Thyroid gland (tissue), 4 donors: ENCODE measurements at places on chromosomes 12 and 14. TPM values are rescaled to one million over a fixed set of nuclear protein-coding genes. Genes with fewer than 3 reads are reported as not detected.

GRCh38 chr14:99733540-99734405 lies 49.7 kb downstream of the CYP46A1 start:
- H3K27me3 ChIP-seq, result no peaks in the 10 kb centered on the region
- H3K4me1 ChIP-seq, result peaks cover 14% of the 10 kb centered on the region
- H3K4me3 ChIP-seq, result no peak overlapping the region

SPX gene
- total RNA-seq, result 48.2 TPM

EXD2 gene
- 23.3 TPM for total RNA-seq

- H3K27ac ChIP-seq, result peak overlapping the region; percentile 42
- peak; percentile 65 for DNase-seq
- H3K4me1 ChIP-seq, result peaks cover 8% of the 10 kb centered on the region
These were observed 520 bp downstream of the CSRP2 start for GRCh38 chr12:76878099-76878898.

SLC39A5 gene
- total RNA-seq, result not detected

- no peak overlapping the region for H3K4me3 ChIP-seq
- no peaks in the 10 kb centered on the region for H3K36me3 ChIP-seq
- no peak overlapping the region for H3K27ac ChIP-seq
- peaks cover 8% of the 10 kb centered on the region for H3K4me1 ChIP-seq
- no peak for DNase-seq
These were observed 1116.5 kb upstream of the TMEM132C start for GRCh38 chr12:127150479-127150878.

- H3K4me1 ChIP-seq, result no peaks in the 10 kb centered on the region
- no peak overlapping the region for H3K4me3 ChIP-seq
- DNase-seq, result no peak
- H3K36me3 ChIP-seq, result no peaks in the 10 kb centered on the region
- no peaks in the 10 kb centered on the region for H3K27me3 ChIP-seq
These were observed 117.5 kb downstream of the DYRK2 start for GRCh38 chr12:67765776-67766766.

FBXL14 gene
- total RNA-seq, result 14.5 TPM

GRCh38 chr12:118575730-118576129 lies 199.4 kb downstream of the SUDS3 start:
- H3K4me3 ChIP-seq, result no peak overlapping the region
- H3K27ac ChIP-seq, result no peak overlapping the region
- H3K27me3 ChIP-seq, result no peaks in the 10 kb centered on the region
- no peaks in the 10 kb centered on the region for H3K4me1 ChIP-seq

GRCh38 chr12:84843593-84844144 lies 68.9 kb downstream of the SLC6A15 start:
- H3K4me3 ChIP-seq, result no peak overlapping the region
- H3K36me3 ChIP-seq, result no peaks in the 10 kb centered on the region
- no peak for DNase-seq
- H3K27me3 ChIP-seq, result no peaks in the 10 kb centered on the region

- no peaks in the 10 kb centered on the region for H3K27me3 ChIP-seq
- no peak overlapping the region for H3K4me3 ChIP-seq
- H3K4me1 ChIP-seq, result peaks cover 5% of the 10 kb centered on the region
- H3K27ac ChIP-seq, result no peak overlapping the region
- H3K36me3 ChIP-seq, result no peaks in the 10 kb centered on the region
These were observed 249.3 kb downstream of the FOXN3 start for GRCh38 chr14:89167705-89168104.

GRCh38 chr12:49821373-49822287 lies 6.6 kb downstream of the NCKAP5L start:
- no peaks in the 10 kb centered on the region for H3K27me3 ChIP-seq
- no peak overlapping the region for H3K27ac ChIP-seq
- no peak overlapping the region for H3K4me3 ChIP-seq
- peaks cover 28% of the 10 kb centered on the region for H3K4me1 ChIP-seq
- no peak for DNase-seq
- no peaks in the 10 kb centered on the region for H3K36me3 ChIP-seq

DNA sequence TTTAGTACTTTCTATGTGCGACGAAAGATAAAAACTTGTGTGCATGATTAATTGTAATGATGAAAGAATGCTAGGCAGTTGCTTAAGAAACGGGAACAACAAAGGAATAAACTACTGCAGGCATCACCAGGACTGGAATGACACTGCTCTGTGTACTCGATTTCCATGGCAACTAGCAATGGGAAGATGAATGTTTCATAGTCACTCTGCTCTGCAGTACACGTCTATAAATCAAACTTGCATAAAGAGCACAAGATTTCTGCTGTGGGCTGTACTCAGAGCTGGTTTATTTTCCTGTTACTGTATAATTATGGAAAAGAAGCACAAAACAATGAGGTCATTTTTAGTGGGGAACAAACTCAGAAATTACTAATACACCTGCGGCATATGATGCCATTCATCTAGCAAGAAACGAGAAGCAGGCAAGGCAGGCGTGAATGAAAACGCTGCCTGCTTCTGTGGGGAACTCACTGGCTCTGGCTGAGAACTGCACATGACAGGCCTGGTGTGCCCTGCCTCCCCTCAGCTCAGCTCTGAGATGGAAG lies 41.8 kb downstream of the EFCAB11 start:
- H3K36me3 ChIP-seq, result no peaks in the 10 kb centered on the region
- no peaks in the 10 kb centered on the region for H3K4me1 ChIP-seq
- H3K4me3 ChIP-seq, result no peak overlapping the region
- no peak for DNase-seq
- H3K27me3 ChIP-seq, result no peaks in the 10 kb centered on the region

GDF3 gene
- 0.63 TPM for total RNA-seq
